ENCODE measurements at places on chromosomes 5 and 9.

- no peak for DNase-seq
Observed at GRCh38 chr5:4883360-4883759, 256.8 kb upstream of the ADAMTS16 start.

GRCh38 chr5:179900711-179901110, 7.0 kb downstream of the TBC1D9B start:
- no peak for DNase-seq

- DNase-seq = peak; percentile 18
Observed at GRCh38 chr9:97985058-97985861, 2.1 kb downstream of the ANP32B start.

- DNase-seq = no peak
Observed at GRCh38 chr9:13939134-13939533, 374.8 kb downstream of the NFIB start.

GRCh38 chr5:56100439-56101176, 105.8 kb upstream of the IL6ST start:
- no peak for DNase-seq

- DNase-seq = no peak
Observed at GRCh38 chr9:128213746-128214497, 10.7 kb downstream of the DNM1 start.

DNA sequence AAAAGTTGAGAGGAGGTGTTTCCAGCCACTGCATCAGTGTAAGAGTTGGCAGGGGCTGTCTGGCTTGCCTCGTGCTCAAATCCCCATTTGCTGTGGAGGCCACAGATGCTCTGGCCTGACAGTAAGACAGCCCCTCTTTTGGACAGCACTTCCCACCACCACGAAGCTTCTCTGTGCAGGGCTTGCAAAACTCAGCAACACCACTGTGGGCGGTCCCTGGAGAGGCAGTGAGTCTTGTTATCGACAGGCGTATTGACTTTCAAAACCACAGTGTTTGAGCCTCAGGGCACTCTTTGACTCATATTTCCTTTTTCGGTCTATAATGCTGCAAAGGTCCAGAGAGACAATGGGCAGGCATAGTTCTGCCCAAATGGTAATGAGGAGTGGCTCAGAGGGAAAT, 539.5 kb downstream of the EBF1 start:
- no peak for DNase-seq

GRCh38 chr5:128099944-128100343, 16.4 kb downstream of the SLC12A2 start:
- DNase-seq = no peak

- no peak for DNase-seq
Observed at GRCh38 chr9:125984461-125984860, 237.3 kb downstream of the PBX3 start.

DNA sequence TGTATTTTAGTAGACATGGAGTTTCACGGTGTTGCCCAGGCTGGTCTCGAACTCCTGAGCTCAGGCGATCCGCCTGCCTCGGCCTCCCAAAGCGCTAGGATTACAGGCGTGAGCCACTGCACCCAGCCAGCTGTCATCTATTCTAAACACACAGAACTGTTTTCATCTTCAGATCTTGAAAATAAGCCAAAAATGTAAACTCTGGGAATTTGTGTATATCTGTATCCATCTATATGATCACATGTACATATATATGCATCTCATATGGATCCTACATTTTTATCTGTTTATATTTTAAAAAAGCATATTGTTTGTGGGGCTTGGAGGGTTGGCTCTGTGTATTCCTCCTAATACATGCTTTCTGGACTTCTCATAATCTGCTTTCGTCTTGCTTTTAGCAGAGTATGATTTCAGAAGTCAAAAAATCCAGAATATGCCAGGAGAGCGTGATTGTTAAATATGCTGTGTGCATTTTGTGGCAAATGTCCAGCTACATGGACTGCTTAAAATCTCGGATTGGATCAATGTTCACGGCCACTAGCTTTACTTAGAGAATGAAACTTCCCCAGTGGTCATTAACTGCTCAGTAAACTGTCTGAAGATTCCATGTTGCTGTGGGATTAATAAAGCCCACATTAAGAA, 274.4 kb upstream of the IRX1 start:
- no peak for DNase-seq

- no peak for DNase-seq
Observed at GRCh38 chr9:78694974-78695373, 398.0 kb downstream of the PSAT1 start.

DNA sequence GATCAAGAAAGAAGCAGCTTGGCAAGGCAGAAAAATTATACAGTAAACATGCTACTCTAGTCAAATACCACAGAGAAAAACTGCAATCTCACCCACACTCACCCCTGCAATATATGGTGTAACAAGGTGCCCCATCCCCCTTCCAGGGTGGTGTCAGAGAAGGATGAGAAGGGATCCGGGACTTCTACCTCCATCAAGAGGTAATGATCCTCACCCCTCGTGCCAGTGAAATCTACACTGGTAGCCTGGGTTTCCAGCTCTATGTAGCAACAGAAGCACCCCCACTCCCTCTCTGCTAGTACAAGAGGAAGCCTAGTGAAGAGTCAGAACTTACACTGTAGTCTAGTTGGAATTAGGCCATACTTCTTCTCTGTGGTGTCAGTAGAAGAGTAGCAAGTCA, 18.9 kb downstream of the SLCO4C1 start:
- DNase-seq = no peak

GRCh38 chr5:180914646-180915045, 15.7 kb downstream of the BTNL8 start:
- no peak for DNase-seq

- no peak for DNase-seq
Observed at GRCh38 chr5:62093411-62093810, 212.6 kb upstream of the KIF2A start.

GRCh38 chr5:160357861-160358411, 12.5 kb downstream of the C1QTNF2 start:
- no peak for DNase-seq

GRCh38 chr5:153523831-153524230, 33.4 kb downstream of the GRIA1 start:
- no peak for DNase-seq

GRCh38 chr5:170745481-170746071, 37.9 kb upstream of the GABRP start:
- no peak for DNase-seq

DNA sequence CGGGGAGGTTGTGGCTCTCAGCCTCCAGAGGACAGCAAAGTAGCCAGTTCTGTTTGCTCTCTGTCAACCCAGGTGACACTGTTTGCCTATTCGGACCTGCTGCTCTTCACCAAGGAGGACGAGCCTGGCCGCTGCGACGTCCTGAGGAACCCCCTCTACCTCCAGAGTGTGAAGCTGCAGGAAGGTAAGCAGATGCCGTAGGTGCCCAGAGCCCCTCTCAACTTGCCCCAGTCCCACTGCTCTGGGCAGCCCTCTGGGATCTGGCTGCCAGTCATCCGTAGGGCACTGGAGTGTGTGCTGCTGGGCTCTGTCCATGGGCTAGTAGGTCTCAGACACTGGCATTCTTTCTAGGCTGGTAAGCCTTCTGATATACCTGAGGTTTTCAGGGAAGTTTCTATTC, 59.3 kb downstream of the RGS3 start:
- no peak for DNase-seq

DNA sequence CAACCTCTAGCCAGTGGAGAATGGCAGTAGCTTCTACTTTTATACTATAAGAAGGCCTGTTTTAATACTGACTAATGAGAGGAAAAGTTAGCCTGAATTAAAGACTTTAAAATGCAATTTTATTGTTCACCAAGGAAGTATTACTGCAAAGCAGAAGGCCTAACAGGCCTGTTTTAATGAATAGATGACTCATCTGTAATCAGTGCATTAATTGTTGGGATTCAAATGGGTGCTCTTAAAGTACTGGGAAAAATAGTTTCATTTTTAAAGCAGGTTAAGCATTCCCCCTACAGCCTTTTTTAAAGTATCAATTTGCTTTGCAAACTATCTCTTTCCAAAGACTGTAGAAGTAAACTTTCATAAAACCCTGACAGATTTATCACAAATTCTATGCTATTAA, 147.7 kb downstream of the SIL1 start:
- DNase-seq = no peak

GRCh38 chr5:442335-443238, at the start of gene EXOC3:
Gene EXOC3, plus strand, starts transcription at chr5:443176. Its CDS starts 3,030 bp downstream, at chr5:446206.
- peak; percentile 60 for DNase-seq

DNA sequence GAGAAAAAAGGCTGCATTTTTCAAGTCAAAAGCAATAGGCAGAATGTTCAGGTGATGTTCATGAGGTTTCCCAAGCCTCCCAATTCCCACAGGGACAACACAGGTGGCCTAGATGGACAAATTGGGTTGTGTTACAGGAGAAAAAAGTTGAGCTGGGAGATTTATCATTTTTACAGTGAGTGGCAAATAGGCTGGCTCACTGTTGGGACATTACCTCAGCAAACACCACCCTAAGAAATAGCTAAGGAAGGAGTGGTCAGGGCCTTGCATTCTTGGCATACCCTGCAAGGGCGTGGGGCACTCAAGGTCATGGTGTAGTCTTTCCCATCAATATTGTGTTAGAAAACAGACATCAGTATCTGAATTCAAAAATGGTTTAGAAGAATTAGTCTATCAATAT, 23.3 kb upstream of the CPLANE1 start:
- DNase-seq = no peak

DNA sequence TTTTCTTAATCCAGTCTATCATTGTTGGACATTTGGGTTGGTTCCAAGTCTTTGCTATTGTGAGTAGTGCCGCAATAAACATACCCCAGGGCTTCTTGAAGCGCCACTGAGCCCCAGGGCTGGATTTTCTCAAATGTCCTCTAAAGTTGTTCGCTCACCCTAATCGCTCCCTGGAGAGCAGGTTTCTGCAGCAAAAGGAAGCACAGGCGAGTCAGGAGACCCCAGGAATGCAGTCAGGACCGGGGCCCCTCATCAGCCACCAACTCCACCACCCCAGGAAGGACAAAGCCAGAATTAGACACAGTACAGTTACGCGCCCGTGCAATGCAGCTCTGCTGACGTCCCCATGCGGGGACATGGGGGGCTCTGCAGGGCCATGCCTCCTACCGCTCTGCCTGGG, 15.7 kb upstream of the OBP2B start:
- no peak for DNase-seq

- DNase-seq = no peak
Observed at GRCh38 chr5:2697041-2697440, 54.4 kb downstream of the IRX2 start.

DNA sequence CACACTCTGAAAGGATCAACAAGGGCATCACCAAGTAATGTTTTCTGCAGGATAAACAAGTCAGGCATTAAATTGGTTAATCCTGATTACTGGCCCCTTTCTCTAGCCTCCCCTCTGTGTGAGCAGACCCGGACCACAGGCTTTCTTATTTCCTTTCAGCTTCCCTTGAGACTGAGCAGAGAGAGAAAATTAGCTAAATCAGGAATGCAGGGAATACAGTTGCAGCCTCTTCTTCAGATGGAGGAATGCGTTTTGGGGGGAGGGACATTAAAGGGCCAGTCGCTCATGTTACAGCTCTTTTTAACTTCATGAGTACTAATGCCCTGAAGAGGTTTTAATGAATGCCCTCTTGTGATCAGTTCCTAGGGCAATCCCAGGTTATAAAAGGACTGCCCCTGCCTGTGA, 19.8 kb downstream of the PCDHAC2 start:
- DNase-seq = no peak

Data from stimulated activated CD8-positive, alpha-beta memory T cell treated with anti-CD3 and anti-CD28 coated beads, Interleukin-4, amount 100 ng/mL, for 4 hours (primary cell).